ENCODE measurements at places on chromosomes 7 and 10.

DNA sequence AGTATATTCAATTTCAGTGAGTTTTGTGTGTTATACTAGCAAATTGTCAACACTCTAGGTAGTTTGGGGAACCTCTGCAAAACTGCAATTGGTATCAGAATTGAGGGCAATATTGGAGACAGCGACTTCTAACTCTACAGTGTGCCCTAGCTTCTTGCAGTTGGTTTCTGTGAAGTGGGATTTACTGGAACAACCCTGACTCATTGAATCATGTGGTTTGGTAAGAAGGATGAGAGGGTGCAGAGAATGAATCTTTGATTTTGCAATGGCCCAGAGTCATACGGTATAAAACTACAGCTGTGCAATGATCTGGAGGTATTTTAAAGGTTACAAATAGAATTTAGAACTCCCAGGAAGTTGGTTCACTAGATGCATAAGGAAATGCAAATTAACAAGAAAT is 129.1 kb upstream of the PPP1R3A start:
- DNase-seq: peak; percentile 15

GRCh38 chr10:6563075-6563474 is 17.0 kb downstream of the PRKCQ start:
- no peak for DNase-seq

DNA sequence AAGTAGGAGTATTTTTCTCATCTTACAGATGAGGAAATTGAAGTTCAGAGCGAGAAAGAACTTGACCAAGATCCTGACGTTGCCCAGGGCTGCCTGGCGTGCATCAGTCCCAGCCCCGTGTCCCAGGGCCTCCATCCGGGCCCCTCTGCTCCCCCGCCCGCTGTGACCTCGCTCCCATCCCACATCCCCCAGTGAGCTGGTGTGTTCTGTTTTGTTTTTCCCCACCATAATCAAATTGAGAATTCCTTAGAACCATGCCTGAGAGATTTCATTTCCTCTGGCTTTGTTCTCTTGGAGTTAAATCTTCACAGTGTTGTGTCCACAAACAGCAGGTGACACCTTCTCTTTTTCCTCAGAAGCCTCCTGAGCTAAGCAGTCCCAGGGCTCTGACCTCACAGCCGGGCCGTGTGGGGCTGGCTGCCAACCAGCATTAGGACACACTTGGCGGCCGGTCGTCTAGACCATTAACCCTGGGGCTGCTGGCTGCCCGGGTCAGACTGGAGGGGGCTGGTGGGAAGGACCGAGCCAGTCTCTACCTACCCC is 44.3 kb downstream of the PFKP start:
- DNase-seq: no peak

DNA sequence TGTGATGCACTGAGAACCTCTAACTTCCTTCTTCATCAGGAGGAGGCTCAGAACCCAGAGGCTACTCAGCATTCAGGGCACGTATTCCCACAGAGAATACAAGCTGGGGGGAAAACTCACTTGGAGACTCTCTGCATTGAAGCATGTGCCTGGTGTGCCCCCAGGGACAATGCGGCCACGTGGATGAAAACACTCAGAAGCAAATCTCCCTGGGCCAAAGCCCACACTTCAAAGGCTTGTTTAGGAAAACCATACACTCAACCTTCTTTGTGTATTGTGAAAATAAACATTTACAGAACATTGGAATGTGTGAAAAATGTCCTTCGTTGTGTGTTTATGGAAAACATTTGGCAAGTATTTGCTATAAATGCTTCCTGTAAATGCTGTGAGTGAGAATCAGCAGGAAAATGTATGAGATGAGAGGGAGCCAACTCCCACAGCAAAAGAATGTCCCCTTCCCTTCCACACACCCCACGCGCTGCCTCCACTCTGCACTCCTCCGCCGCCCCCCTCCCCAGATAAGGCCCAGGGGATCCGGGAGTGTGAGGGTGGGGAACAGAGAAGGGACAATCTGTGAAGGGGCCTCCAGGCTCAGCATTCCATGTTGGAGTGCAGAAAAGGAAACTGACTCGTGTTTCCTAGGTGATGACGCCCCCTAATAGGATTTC is 339.5 kb downstream of the ELMO1 start:
- DNase-seq: no peak

GRCh38 chr10:119786117-119786769 is 60.4 kb downstream of the INPP5F start:
- DNase-seq: no peak
